ENCODE measurements at places on chromosomes 1 and 21.

DNA sequence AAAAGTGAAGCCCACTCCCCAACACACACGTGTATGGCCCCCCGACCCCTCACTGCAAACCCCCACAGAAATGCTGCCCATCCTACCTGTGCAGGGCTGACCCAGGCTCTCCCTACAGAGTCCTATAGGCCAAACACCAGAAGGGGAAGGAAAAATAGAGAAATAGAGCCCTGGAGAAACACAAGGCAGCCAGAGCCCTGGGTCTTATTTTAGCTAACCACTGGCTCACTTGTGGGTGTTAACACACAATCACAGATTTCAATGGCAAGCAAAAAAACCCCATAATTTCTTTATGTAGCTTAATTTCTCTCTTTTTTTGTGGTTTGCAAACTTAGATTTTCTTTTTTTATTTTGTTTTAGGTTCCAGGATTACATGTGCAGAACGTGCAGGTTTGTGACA lies 989 bp upstream of the PIGR start:
- DNase-seq, result no peak

DNA sequence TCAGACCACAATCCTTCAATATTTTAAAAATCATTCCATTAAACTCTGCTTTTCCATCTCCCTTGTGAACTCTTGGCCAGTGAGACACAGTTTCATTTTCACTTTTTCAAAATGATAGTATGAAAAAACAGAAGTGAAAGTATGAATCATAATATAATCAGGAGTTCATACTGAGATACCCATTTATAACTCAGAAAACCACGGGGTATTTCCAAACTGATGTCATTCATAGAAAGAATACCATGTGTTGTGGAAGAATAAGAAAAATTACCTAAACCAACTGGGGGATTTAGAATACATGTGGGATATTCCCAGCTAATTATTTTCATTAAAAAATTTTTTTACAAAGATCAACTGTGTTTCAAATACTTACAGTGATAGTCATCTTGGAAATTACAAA lies 149.9 kb downstream of the MRPL39 start:
- peak; percentile 64 for DNase-seq

GRCh38 chr1:115829947-115830346 lies 11.0 kb downstream of the NHLH2 start:
- no peak for DNase-seq

- DNase-seq, result no peak
These were observed 41.7 kb downstream of the ZNF691 start for GRCh38 chr1:42888013-42888633.

DNA sequence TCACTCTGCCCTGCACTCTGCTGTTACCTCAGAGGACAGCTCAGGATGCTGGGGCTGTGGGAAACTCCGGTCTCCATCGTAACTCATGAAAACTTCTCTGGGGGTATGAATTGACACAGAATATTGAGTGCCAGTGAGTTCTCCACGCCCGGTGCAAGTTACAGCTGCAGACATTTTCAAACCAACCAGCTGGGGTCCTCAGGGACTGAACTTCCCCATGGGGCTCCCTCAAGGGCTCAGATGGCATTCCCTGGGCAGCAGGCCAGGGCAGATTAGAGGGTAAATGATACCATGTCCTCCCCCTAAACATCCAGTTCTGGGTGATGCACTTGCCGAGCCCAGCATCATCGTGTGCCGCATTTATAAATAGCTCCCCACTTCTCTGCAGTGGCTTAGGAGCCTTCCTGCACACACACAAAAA lies 27.8 kb upstream of the CCSAP start:
- DNase-seq, result no peak

DNA sequence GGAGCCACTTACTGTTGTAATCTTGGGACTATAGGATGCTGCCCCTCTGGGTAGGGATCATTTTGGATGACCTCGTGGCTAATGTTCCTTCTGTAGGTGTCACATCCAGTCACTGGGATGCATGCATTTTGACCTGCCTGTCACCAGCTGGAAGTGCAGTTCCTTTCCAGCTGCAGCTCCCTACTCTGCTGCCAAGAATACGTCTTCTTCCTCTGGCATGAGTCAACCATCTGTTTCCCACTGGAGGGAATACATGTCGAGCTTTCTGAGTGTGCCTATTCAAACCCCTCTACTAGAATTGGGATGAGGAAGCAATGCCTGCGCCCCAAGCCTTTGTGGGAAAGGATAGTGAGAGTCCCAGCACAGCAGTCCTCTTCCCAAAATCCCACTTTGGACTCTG lies 415.5 kb upstream of the ADAMTS5 start:
- no peak for DNase-seq

Data from GM03348 (cell line).